ENCODE measurements at places on chromosomes 16 and 17.

GRCh38 chr17:13592427-13592826, 9.3 kb downstream of the HS3ST3A1 start:
- DNase-seq, result no peak

GRCh38 chr16:58417600-58417999, 25.3 kb downstream of the GINS3 start:
- DNase-seq, result no peak

GRCh38 chr17:77420095-77420803, 279.5 kb downstream of the SEC14L1 start:
- DNase-seq, result no peak

- DNase-seq, result no peak
Measured at GRCh38 chr17:70786081-70786480, 616.7 kb downstream of the KCNJ2 start.

DNA sequence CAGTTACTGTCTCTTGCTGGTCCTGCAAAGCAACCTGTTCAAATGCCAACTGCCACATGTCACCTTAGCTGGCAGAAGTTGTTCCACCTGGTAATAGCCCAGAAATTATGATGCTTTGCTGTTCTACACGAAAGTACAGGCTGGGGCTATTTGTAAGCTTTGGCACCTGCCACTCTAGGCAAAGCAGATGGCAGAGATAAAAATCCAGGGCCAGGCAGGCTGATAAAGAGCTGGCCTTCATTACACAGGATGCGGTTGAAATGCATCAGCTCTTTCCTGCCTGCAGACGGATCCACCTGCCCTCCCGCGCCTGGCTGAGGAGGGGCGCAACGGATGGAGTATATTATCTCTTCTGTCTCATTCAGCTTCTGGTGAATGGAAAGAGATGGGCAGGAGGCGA, 29.3 kb upstream of the KDM8 start:
- DNase-seq, result peak; percentile 32

Measured in T-helper 9 cell (primary cell).